AG08396 (cell line): ENCODE measurements at places on chromosomes 1 and 21.

GRCh38 chr1:97050506-97050905, 328.9 kb downstream of the PTBP2 start:
- DNase-seq: no peak

- no peak for DNase-seq
These were observed 876 bp downstream of the MOB3C start for GRCh38 chr1:46615735-46616134.

- no peak for DNase-seq
These were observed 243.0 kb upstream of the GJB5 start for GRCh38 chr1:34511802-34512201.

DNA sequence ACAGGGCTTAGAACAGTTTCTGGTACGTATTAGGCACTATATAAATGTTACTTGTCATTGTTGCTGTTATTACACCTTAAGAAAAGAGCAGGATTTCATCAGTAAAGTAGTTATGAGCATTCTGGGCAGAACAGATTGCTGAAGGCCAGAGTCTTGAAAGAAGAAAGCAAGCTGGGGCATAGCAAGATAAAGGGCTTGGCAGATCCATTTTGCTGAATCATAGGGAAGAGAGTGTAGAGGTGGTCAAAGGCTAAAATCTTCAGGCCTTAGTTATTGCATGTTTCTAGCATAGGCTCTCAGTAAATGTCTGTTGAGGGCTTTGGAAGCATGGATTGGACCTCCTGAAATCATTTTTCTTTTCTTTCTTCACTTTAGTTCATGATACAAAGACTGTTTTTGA, 67.5 kb downstream of the PLA2G4A start:
- DNase-seq: no peak

DNA sequence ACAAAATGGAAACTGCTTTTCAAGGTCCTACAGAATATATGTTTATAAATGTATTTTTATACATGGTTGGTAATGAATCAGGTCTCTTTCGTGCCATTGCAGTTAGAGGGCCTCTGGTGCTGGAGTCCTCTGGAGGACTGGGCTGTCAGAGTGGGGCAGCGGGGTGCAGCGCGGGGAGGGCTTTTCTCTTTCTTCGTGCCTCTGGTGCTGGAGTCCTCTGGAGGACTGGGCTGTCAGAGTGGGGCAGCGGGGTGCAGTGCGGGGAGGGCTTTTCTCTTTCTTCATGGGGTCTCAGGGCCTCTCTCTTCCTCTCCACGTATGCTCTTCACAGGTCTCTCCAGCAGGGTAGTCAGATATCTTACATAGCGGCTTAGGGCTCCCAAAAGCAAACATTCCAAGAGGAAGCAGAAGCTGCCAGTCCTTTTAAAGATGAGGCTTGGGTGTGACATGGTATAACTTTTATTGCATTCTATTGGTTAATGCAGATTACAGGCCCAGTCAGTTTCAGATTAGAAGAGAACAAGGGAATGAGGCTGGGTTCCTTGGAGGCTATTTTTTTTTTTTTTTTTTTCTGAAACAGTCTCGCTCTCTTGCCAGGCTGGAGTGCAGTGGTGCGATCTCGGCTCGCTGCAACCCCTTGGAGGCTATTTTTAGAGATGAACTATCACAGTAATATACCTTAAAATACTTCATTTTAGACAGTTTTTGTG, 13.1 kb downstream of the SDCCAG8 start:
- no peak for DNase-seq

GRCh38 chr1:204079608-204079999, 6.7 kb downstream of the SOX13 start:
- no peak for DNase-seq
